ENCODE measurements at places on chromosomes 12 and 14.

GRCh38 chr12:121576851-121577391, 3.9 kb downstream of the KDM2B start:
- no peak for DNase-seq

GRCh38 chr12:25830456-25830855, 128.0 kb upstream of the RASSF8 start:
- no peak for DNase-seq

DNA sequence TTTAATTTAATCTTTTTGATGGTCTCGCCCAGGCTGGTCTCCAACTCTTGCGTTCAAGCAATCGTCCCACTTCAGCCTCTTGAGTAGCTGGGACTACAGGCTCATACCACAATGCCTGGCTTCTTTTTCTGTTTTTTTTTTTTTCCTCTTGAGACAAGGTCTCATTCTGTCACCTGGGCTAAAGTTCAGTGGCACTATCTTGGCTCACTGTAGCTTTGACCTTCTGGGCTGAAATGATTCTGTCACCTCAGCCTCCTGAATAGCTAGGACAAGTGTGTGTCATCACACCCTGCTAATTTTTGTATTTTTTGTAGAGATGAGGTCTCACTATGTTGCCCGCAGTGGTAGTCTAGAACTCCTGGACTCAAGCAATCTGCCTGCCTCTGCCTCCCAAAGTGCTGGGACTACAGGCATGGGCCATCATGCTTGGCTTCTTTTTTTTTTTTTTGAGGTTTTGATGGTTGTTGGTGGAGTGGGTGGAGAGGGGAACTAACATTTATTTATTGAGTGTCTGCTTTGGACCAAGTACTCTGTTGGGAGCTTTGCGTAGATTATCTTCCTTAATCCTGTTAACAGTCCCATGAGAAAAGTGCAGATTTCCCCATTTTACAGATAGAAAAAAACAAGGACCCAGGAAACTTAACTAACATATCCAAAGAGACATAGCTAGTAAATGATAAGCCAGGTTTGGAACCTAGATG, 102.0 kb downstream of the DIP2B start:
- no peak for DNase-seq

GRCh38 chr12:77682488-77682887, 148.2 kb upstream of the NAV3 start:
- DNase-seq, result no peak

GRCh38 chr12:5489760-5490406, 58.0 kb downstream of the NTF3 start:
- DNase-seq, result no peak

DNA sequence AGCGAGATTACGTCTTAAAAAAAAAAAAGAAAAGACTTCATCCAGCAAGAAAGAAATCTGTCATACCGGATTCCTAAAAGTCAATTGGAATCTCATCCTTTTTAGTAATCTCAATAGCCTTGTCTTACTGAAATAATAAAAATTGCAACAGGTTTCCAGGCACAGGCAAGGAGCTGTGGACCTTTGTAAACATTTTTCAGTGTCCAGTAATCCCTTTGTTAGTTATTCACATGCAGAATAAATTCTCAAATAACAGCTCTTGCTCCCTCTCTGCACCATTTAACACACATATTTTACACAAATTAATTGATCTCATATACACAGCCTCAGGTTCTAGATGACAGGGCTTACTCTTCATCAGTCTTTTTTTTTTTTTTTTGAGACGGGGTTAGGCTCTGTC, 22.0 kb upstream of the CALM1 start:
- no peak for DNase-seq

GRCh38 chr12:102811110-102811737, 105.8 kb downstream of the PAH start:
- DNase-seq, result no peak

DNA sequence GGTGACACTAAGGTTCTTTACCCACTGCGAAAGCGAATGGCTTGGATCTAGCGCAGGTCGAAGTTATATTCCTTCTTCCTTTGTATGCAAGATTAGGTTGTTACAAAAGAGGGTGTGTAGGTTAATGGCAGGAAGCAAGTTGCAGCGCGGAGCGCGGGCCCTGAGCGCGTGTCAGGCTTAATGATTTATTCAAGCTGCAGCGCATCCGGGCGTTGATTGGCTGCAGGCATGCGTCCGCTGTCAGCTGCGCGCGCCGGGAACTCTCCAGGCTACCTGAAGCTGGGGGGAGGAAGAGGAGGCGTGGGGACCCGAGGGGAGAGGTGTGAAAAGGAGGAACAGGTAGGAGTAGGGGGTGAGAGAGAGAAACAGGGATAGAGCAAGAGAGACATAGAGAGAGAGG, 7.4 kb downstream of the ASCL1 start:
- no peak for DNase-seq

DNA sequence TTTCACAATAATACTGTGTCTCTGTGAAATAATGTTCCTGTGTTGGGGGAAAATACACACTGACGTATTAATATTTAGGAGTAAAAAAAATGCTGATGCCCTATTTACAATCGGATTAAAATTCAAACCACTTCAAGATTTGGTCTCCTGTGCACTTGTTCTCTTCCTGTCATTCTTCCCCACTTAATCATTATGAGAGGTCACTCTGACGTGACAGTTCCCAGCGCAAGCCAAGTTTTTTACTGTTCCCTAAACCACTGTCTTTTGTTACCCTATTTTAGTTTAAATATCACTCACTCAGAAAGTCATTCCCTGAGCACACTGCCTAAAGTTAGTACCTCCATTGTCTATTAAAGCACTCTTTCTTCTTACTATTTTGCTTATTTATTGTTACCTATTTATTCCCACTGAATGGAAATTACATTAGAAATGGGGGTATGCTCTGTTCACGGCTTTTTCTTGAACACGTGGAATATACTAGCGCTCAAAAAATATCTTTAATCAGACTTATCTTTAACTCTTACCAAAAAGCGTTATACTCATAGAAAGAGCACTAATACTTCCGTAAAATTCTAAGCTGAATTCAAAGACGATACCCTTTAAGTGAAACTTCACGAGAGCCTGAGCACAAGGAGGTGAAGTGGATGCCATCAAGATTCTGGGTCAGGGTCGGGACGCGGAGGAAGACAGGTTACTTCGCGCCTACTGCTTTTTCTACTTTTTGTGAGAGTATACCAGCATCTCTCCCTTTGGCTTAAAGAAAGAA, 670 bp upstream of the PSMA3 start:
- DNase-seq, result no peak

GRCh38 chr12:86669010-86669409, 412.8 kb upstream of the MGAT4C start:
- no peak for DNase-seq

DNA sequence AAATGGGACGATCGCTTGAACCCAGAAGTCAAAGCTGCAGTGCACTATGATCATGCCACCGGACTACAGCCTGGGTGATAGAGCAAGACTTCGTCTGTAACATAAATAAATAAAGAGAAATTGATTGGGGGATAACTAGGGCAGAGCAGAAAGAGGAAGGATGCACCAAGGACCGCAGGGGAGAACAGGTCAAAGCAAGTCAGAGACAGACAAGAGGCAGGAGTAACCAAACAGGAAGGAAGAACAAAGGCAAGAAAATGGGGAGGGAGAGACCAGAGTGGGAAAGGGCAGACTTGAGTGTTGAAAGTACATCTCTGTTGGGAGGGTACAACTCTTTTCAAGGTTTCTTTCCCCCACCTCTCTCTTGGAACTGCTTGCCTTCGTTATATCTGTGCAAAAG, 50.8 kb upstream of the ELK3 start:
- no peak for DNase-seq

- DNase-seq, result no peak
These were observed 59.1 kb downstream of the LRP6 start for GRCh38 chr12:12207746-12208145.

DNA sequence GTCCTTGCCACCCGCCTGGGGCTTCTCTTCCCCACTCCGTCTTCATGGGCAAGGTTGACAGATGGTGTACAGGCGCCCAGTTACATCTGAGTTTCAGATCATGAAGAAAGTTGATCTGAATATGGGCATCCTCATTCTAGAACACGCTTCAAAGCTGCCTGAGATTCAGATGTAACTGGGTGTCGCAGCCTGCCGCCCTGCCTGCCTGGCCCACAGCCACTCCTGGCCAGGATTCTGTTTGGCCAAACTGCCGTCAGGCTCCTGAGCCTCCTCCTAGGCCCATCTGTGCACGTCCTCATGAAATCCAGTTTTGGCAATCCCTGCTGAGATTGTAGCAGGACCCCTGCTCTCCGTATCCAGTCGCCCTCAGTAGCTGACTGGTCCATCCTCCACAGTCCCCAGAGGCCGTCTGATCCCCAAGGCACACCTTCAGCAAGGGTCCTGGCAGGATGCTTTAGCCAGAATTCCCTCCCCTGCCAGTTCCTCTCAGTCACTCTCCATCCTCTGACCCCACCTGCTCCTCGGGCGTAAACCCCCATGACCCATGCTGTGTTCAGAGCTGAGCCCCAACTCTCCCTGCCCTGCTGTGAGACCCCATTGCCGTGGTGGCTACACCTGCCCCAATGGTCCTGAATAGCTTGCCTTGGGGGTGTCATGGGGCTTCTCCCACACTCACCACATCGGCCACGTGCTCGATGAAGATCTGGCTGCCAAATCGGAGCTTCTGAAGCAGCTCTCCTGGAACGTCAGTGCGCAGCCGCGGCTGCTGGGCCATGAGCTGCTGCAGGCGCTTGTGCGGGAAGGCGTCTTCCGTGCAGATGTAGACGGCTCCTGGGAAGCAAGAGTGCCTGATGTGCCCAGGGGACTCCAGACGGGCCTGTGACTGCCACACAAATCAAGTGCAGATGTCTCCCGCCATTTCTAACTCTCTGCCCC, 12.5 kb downstream of the XRCC3 start:
- DNase-seq, result no peak

- DNase-seq, result no peak
These were observed 210.1 kb upstream of the TBX3 start for GRCh38 chr12:114894076-114894475.

- no peak for DNase-seq
These were observed 710.7 kb upstream of the TBX3 start for GRCh38 chr12:115394496-115395220.

- DNase-seq, result no peak
These were observed 71.2 kb upstream of the COCH start for GRCh38 chr14:30803185-30803584.

DNA sequence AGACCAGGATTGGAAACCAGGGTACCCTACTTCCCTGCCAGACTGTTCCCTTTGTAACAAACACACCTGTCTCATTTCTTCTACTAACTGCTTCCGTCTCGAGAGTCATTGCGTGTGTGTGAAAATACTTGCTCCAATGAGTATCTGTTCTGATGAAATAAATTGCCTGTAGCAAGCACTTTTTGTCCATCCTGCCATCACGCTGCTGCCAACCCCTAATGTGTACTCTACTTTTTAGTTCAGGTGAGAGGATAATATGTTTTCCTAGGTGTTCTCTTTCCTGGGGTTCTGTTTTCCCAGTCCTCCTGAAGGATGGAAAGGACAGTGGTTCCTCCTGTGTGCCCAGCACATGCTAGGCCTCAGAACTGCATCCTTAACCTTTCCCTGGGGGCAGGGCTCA, 1.0 kb downstream of the TUNAR start:
- DNase-seq, result no peak

GRCh38 chr12:110782094-110782493, 39.4 kb upstream of the PPP1CC start:
- DNase-seq, result no peak

DNA sequence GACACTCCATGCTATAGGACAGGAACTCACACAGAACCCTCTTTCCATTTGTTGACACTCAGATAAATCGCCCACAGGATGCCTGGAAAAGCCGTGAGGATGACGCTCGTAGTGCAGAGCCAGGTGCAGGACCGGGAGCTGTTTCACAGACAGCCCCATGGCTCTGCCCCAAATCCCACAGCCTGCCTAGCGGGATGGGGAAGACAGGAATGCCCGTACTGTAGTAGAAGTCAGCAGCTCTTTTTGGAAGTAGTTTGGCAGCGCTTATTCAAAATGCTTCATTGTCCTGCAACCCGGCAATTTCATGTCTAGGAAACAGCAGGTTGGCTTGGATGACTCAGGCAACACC, 41.6 kb downstream of the JAG2 start:
- DNase-seq, result no peak

Measured in stimulated activated CD4-positive, alpha-beta T cell treated with anti-CD3 and anti-CD28 coated beads, Interleukin-1b, Interleukin-23, amount 100 ng/mL, for 1 hour (primary cell).